ENCODE measurements at places on chromosomes 7 and 10.
A peak's percentile ranks its signal among the peaks of the same experiment; 100 is the strongest.

GRCh38 chr7:156518466-156518865, 122.1 kb upstream of the RNF32 start:
- no peak for DNase-seq

- DNase-seq, result no peak
Observed at GRCh38 chr10:33802566-33802965, 468.1 kb upstream of the NRP1 start.

DNA sequence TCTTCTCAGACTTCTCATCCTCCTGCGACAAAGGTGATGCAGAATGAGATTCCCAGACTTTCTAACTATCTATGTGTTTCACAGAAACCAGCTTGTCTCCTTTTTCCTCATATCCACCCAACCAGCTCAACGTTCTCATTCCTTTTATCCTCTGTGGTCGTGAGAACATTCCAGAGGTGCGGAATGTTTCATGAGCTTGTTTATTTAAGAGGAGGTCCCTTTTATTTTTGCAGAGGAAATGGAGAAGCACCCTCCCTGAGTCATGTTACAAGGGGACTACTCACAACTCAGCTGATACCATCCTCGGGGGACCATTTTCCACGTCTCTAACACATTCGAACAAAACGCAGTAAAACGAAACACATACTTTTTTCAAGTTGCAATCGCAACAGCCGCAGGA, 93.2 kb downstream of the ZRANB1 start:
- DNase-seq, result peak; percentile 92

DNA sequence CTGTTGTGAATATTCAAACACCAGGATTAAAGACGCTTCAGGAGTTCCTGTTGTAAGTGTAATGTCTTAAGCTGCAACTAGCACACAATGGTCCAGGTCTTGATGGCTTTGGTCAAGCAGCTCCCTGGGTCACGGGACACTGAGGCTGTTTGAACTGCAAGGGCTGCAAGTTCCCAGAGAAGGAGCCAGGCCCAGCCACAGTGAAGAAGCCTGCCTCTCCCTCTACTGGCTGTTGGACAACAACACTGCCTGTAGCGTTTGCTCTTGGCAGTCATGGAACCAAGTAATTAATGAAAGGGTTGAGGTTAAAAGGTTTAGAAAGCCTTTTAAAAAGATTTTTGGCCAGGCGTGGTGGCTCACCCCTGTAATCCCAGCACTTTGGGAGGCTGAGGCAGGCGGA, 31.9 kb upstream of the GUSB start:
- DNase-seq, result peak; percentile 69

GRCh38 chr10:58570307-58570723, 57.6 kb downstream of the BICC1 start:
- DNase-seq, result no peak

DNA sequence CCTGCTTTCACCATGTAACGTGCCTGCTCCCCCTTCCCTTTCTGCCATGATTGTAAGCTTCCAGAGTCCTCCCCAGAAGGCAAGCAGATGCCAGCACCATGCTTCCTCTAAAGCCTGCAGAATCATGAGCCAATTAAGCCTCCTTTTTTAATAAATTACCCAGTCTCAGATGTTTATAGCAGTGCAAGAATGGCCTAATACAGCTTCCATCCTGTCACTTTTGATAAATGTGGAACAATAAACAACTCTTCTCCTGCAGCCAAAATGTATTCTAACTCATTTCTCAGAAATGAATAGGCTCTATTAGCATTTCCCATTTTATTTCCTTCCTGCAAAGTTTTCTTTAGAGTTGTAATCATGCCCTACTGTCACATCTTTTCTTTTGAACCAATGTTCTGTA, 43.4 kb downstream of the C7orf25 start:
- DNase-seq, result no peak

DNA sequence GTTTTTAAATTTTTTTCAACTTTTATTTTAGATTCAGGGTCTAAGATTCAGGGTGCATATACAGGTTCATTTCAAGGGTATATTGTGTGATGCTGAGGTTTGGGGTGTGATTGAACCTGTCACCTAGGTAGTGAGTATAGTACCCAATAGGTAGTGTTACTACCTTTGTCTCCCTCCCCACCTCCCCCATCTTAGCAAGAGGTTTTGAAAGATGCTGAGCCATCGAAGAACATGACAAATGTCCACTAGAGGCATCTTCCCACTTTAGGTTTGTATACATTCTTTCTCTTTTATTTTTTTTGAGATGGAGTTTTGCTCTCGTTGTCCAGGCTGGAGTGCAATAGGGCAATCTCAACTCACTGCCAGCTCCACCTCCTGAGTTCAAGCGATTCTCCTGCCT, 880 bp upstream of the MGAM2 start:
- DNase-seq, result no peak

- no peak for DNase-seq
Observed at GRCh38 chr7:155310425-155311114, 12.9 kb downstream of the INSIG1 start.

Data from amniotic epithelial cell (primary cell).